ENCODE measurements at places on chromosomes 2 and 18.

- DNase-seq, result no peak
Measured at GRCh38 chr18:79510046-79510685, 114.4 kb downstream of the NFATC1 start.

DNA sequence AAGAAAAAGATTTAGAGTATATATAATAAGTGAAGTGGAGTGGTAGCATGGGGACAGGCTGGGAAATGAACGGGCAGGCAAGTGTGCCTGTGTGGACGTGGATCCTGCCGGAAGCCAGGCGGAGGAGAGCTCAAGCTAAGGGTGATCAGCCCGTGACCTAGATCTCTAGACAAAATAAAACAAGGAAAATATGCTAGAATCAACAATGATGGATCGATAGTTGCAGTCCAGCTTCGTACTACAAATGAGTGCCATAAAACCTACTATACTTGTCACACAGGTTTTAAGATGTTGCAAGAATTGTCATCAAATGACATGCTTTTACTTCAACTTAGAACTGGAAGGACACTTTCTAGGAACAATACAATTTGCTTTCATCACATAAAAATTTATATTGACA is 8.5 kb downstream of the EIF2AK2 start:
- DNase-seq, result no peak

GRCh38 chr2:85851253-85852151 is 37.3 kb downstream of the ST3GAL5 start:
- no peak for DNase-seq

- DNase-seq, result peak; percentile 24
Measured at GRCh38 chr2:37377187-37377532, 32.7 kb downstream of the QPCT start.

DNA sequence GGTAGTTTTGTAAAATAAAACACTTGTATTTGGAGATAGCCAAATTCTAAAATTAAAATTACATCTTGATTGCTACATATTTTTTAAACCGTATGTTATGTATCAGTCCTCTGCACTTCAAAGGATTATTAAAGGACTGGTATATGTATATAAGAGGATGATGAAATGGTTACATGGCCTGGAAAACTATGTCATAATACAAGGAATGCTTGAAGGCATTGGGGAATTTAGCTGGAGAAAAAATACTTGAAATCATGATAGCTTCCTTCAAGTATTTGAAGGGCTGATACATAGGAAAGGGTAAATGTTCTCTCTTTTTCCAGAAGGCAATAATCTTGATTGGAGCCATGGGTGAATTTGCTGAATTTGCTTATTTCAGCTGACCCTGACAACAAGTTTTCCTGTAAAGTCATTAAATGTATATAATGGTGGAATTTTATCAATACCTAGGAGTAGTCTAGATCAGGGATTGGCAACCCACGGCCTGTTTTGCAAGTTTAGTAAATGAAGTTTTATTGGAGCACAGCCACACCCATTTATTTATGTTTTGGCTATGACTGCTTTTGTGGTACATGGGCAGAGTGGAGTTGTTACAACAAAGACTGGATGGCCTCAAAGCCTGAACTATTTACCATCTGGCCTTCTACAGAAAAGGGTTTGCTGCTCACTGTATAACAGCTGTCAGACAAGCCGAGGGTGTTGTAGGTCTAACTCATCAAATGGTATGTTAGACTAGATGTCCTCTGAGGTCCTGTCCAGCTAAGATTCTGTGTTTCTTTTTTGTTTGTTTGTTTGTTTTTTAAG is 34.4 kb downstream of the ACYP2 start:
- no peak for DNase-seq

- DNase-seq, result peak; percentile 44
Measured at GRCh38 chr2:233131936-233132720, 72.0 kb downstream of the INPP5D start.
